ENCODE measurements at places on chromosomes 12 and 14.

DNA sequence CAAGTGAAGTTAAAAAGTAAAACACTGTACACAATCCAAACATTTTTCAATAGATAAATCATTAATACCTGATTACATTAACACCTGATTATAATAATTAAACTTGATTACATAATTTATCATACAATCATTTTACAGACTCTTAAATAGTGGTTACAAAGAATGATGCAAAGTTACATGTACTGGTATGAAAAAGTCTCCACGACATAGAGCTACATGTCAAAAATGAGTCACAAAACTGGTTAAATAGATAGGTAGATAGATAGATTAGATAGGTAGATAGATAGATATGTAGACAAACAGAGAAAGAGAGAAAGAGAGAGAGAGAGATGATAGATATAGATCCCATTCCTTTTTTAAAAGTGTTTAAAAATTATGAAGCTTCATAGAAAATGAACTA, 109.2 kb downstream of the NUAK1 start:
- no peak for DNase-seq

GRCh38 chr12:124695861-124696260, 128.4 kb upstream of the NCOR2 start:
- DNase-seq, result peak; percentile 57

- peak; percentile 41 for DNase-seq
Measured at GRCh38 chr12:46131732-46132469, 136.9 kb downstream of the SLC38A1 start.

DNA sequence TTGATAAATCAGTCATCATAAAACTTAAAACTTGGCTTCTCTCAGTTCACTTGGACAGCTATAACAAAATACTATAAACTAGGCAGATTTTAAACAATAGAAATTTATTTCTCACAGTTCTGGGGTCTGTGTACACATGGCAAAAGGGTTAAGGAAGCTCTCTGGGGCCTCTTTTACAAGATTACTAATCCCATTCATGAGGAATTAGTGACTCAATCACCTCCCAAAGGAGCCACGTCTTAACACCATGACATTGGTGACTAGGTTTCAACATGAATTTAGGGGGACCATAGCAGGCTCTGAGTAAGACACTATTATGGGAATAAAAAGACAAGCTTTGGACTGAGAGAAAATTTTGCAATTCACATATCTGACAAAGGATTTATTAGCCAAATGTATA, 436.5 kb downstream of the PDZRN4 start:
- no peak for DNase-seq

DNA sequence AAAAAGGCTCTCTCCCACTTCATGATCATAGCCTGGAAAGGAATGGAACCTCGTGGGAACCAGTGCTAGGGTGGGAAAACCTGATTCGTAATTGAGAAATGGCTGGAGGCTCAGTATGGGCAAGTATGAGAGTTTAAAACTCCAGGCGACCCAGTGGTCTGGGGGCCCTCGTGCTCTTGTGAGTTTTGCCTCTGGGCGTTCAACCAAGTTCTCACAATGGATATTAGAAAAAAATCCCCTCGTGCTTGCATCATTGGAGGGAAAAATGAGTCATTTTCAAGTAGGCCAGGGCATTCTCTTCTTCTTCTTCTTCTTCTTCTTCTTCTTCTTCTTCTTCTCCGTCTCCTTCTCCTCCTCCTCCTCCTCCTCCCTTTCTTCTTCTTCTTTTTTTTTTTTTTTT, 39.0 kb downstream of the GPR68 start:
- no peak for DNase-seq

- no peak for DNase-seq
Measured at GRCh38 chr14:68576496-68577244, 216.2 kb downstream of the ZFP36L1 start.

- DNase-seq, result peak; percentile 59
Measured at GRCh38 chr12:52041695-52042123, 9.5 kb upstream of the NR4A1 start.

Data from NB4 (cell line).